ENCODE measurements at places on chromosomes 5 and 9. TPM values are rescaled to one million over a fixed set of nuclear protein-coding genes. Genes with fewer than 3 reads are reported as not detected.

Gene MEF2C
- 45.7 TPM for total RNA-seq

Gene S1PR3
- total RNA-seq: 17.5 TPM

Gene GNA14
- total RNA-seq: 4.4 TPM

Gene GLRA1
- total RNA-seq: not detected

Gene TSLP
- total RNA-seq: 18.9 TPM

Gene TAS2R1
- not detected for total RNA-seq

Gene ZNF474
- total RNA-seq: 0.12 TPM

Gene TEX48
- not detected for total RNA-seq

Gene BARHL1
- total RNA-seq: not detected

Gene RMI1
- total RNA-seq: 6.3 TPM

Gene FBLL1
- 0.56 TPM for total RNA-seq

Gene TRPM3
- total RNA-seq: 10.9 TPM

Gene BTNL8
- total RNA-seq: not detected

Gene MORN5
- total RNA-seq: not detected

Gene TMEM252
- not detected for total RNA-seq

Gene GARIN3
- not detected for total RNA-seq

Gene PAEP
- not detected for total RNA-seq

Gene PCDHGB4
- total RNA-seq: 20.1 TPM

Gene PRSS3
- 55.5 TPM for total RNA-seq

Gene IFNK
- total RNA-seq: not detected

Gene FASTKD3
- total RNA-seq: 7.0 TPM

Gene PCDHAC1
- 0.06 TPM for total RNA-seq

Gene ADAMTS2
- total RNA-seq: 36.5 TPM

Gene UNC13B
- total RNA-seq: 34.3 TPM

Gene CACNA1B
- not detected for total RNA-seq

Gene OLFM1
- total RNA-seq: 0.44 TPM

Gene GRXCR2
- not detected for total RNA-seq

Gene LAMC3
- 0.12 TPM for total RNA-seq

Gene SCGB3A1
- total RNA-seq: not detected

Gene MYORG
- 0.92 TPM for total RNA-seq
